ENCODE measurements at places on chromosomes 2 and 18.

- DNase-seq = no peak
Measured at GRCh38 chr2:142179686-142180085, 48.9 kb upstream of the LRP1B start.

- no peak for DNase-seq
Measured at GRCh38 chr2:29443151-29443550, 327.9 kb downstream of the CLIP4 start.

DNA sequence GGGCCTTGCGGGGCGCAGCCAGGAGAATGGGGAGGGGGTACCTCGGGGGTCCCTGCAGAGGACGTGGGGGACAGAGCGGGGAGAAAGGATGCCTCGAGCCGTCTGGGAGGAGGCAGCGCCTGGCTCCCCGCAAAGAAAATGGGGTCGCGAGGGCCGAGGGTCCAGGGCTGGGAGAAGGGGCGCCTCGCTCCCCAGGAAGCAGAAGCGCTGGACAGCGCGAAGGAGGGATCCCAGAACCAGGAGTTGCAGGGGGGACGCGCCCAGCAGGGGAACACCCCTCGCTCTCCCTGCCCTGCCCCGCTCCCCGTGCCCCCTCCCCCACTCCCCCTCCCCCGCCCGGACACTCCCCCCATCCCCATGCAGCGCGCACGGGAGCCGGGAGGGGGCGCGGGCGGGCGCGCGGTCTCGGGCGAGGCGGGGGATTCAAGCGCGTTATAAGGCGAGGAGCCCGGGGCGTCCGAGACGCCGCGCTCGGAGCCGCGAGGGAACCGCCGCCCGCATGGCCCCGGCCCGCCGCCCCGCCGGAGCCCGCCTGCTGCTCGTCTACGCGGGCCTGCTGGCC is at the start of gene ERFE:
ERFE (plus strand) TSS at position 462 of the 562 bp plus-strand sequence; CDS start at position 500, 38 bp downstream.
- DNase-seq = peak; percentile 59

DNA sequence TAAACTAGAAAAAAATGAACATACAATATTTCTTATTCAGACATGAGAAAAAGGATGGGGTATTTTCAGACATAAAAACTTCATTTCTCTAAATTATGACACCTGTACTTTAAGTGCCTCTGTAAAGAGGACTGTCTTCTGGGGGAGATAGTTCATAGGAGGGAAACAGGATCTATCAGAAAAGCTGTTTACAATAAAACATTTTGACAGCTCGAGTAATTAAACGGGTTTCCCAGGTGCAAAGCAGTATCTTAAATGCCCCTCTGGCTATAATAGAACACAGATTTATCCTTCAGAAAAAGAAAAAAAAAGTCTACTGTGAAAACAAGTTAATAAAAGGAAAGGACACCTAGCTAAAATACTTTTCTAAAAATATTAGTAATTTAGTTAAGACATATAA is 311.4 kb upstream of the UBE2E3 start:
- DNase-seq = no peak

- DNase-seq = peak; percentile 58
Measured at GRCh38 chr18:44680273-44681075, at the start of gene SETBP1. SETBP1 (plus strand) TSS chr18:44680888; CDS start chr18:44701347, 20,459 bp downstream.
